ENCODE measurements at places on chromosomes 7 and 10.

GRCh38 chr10:2852574-2853323, 214.6 kb upstream of the PFKP start:
- no peak for DNase-seq

- DNase-seq = no peak
These were observed 72.6 kb upstream of the FHIP2A start for GRCh38 chr10:114749014-114749413.

DNA sequence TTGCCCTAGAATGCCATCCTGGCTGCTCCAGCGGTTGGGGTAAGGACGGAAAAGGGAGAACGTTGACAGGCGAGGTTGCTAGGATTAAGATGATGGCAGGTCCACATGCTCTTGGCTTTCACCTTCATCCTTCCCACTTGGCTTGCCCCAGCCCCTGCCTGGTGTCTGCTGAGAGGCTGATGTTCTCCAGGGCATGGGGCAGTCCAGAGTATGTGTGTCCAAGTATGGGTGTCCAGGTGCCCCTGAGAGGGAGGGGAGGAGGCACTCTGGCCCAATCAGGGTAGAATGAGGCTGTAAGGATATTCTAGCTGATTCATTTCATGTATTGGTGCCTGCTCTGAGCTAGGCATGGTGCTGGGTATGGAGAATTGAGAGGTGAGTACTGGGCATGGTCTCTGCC, 12.6 kb downstream of the NEURL1 start:
- DNase-seq = no peak

GRCh38 chr10:98128802-98129201, 5.7 kb upstream of the R3HCC1L start:
- no peak for DNase-seq

DNA sequence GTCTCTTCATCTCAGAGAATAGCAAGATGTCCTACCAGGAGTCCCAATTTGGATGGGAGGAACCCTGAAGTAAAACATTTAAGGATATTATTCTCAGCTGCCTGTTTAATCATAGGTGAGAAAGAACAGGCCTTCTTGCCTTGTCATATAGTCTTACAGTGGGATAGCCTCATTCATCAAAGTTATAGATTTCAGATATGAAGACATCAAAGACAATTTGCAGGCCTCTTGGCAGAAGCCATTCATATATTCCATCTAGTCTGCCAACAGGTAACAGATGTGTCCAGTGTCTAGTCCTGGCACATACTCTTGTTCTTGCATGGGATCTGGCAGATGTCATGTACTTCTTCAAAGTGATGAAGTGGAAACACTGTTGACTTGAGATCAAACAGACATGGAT, 601.3 kb upstream of the GHITM start:
- no peak for DNase-seq

All from NCI-H1694 treated with DMSO at 0.1 percent for 48 hours (cell line).